ENCODE measurements at places on chromosomes 5 and 9.

DNA sequence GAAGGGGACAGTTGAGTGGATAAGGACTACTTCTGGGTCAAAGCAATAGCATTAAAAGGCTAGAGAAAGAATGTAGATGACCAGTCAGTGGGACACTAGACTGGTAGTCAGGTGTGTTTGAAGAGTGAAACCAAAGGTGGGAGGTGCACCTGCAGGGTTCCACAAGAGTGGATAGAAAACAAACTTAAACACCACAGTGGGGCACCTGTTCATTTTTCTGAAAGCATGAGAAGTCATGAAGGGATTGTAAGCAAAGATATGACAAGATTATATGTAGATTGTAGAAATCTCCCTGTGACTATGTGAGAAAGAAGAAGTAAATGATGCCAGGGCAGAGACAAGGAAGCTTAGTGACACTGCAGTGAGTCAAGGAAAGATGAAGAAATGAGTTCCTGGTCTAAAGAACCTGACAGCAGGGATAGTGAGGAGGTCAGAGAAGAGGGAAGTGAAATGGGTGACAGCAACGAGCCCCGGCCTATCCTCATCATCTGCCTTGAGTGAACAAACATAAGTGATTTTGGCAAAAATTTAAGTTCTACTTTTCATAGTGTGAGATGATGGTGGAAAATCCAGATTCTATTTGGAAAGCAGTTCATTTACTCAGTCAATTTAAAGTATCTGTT, 296.9 kb downstream of the TLE4 start:
- DNase-seq: peak; percentile 94

- no peak for DNase-seq
Measured at GRCh38 chr9:130927995-130928900, 10.8 kb downstream of the FIBCD1 start.

DNA sequence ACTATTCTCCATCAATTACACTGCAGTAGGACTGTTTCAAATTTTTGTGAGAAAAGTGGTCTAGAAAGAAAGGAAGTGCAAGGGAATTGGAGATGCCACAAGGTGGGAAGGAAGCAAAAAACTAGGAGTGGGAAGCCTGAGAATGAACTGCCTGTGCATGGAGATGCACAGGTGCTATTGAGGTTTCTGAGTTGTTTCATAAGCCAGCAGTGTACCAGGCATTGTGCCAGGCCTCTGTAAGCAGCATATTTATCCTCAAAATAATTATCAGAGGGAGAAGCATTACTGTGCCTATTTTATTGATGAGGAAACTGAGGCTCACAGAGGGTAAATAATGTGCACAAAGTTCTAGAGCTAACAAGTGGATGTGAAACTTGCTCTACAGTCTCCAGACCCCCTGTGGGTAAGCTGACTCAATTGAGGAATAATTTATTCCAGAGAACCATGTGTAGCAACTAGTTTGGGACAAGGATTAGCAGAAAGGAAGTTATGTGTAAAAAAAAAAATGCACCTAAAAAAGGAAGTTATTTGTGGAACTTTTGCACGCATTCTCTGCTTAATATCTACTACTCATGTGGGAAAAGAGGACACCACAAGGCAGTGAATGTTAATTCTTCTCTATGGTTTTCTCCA, 96.7 kb downstream of the SNCAIP start:
- DNase-seq: no peak

GRCh38 chr5:153598099-153598498, 107.6 kb downstream of the GRIA1 start:
- DNase-seq: no peak

- no peak for DNase-seq
Measured at GRCh38 chr5:104096451-104096850, 533.9 kb upstream of the NUDT12 start.

- DNase-seq: no peak
Measured at GRCh38 chr9:120715389-120715924, 1.2 kb upstream of the MEGF9 start.

DNA sequence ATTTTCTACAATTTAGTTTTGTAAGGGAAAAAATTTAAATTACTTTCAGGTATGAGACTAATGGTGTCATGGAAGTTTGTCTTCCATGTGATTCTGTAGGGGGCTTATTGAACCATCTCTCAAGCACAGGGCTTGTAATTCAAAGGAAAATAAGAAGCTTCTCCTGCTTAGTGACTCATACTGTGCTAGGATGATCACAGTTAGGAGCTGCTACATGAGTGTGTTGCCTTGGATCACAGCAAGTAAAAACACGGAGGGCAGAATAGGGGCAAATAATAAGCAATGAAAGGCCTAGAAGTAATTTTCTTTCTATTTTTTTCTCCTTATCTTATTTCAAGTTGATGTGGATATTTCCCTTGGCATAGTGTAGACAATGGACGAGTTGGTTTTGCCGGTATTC, 28.9 kb downstream of the TMEM167A start:
- DNase-seq: no peak

- DNase-seq: no peak
Measured at GRCh38 chr5:133506181-133506580, 106.2 kb downstream of the FSTL4 start.

Data from inflammatory macrophage (primary cell).